Hepatic stellate cell (primary cell): ENCODE measurements at places on chromosomes 13 and 19.
A peak's percentile ranks its signal among the peaks of the same experiment; 100 is the strongest.

GRCh38 chr19:49180659-49181058 lies 23.1 kb downstream of the TRPM4 start:
- DNase-seq: no peak

- DNase-seq: no peak
Measured at GRCh38 chr19:46618670-46619231, 6.1 kb downstream of the PTGIR start.

GRCh38 chr19:35757231-35757748 lies 461 bp upstream of the HSPB6 start:
- peak; percentile 91 for DNase-seq

DNA sequence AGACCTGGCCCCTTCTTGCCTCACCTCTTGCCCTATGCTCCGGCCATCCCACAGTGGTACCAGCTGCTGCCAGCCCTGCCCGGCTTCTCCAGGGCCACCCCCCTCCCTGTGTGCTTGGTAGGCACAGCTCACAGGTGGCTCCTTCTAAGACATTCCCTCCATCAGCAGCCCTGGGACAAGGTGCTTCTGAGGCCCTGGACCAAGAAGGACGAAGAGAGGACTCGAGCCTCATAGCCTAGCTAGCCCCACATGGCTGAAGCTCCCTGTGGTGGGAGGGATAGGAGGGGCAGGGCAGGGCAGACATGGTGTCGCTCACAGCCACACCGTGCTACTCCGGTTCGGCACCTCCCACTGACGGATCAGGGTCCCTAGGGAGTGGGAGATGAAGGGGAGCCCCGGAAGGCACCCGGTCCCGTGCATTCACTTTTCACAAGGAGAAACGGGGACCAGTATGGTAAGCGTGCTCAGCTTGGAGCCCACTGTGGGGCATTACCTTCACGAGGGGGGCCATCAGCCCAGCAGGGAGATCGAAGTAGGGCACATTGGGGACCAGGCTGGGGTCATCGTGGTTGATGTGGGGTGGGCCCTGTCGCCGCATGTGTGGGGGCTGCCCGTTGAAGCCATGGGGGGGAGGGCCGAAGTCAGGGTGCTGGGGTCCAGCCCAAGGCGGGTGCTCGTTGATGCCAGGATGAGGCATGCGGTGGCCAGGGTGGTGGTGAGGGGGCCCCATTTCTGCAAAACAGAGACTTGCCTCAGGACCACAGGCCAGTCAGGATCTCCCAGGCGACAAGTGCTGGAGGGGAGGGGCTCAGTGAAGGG lies 19.5 kb downstream of the CHERP start:
- DNase-seq: no peak

- DNase-seq: no peak
Measured at GRCh38 chr19:51187395-51188226, 37.3 kb upstream of the CD33 start.

DNA sequence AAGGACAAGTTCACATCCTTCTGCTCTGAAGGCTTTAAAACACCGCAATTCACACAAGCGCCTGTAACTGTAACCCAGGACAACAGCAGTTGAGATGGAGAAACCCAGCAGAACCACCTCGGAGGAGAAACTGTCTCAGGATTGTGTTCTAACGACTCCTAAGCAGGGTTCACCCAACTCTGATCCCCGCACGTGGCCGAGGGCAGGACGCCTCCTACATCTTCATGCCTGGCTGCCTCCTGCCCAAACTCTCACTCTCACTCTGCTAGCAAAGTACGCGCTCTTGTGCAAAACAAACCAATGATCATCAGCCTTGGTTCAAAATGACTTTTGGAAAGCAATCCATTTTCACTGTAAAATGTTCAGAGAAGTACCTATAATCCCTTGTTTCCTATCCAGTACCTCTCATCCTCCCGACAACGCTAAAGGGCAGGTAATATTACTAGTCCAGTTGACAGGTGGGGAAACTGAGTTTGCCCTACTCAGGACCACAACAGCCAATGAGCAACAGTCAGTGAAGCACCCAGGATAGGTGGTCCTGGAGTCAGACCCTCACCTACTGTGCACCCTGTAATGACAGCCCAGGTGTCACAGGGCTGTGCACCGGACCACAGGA lies 25.6 kb downstream of the EPS15L1 start:
- DNase-seq: no peak

- DNase-seq: no peak
Measured at GRCh38 chr13:102556806-102557205, 40.0 kb upstream of the TPP2 start.

- DNase-seq: no peak
Measured at GRCh38 chr13:40876020-40876738, 86.8 kb downstream of the SLC25A15 start.
